NCI-H1436 treated with DMSO at 0.1 percent for 48 hours (cell line): ENCODE measurements at places on chromosomes 3 and 15.

DNA sequence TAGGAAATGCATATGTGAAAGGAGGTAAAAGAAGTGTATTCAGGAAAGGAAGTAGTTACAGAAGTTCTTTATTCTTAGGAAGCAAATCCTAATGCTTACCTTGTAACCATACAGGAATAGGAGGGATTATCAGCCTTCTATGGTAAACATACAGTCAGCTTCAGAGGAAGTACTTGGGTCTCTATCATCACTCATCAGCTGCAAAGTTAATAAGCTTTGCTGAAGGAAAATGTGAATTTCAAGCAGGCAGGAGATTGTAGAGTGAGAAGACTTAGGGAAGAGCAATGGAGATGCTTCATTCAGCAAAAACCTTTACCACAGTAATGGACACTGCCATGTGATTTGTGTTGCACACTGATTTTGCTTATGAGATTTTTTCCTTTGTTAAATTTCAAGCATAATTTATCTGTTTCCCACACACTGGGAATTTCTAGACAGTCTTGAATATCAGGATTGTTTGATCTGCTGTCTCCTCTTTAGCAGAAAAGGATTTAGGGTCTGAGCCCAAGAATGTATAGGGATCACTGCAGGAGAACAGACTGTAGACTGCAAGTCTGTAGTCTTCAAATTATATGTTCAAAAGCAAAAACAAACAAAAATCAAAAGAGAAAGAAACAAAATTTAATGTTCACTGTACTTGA, 150.8 kb downstream of the ZNF609 start:
- no peak for DNase-seq

DNA sequence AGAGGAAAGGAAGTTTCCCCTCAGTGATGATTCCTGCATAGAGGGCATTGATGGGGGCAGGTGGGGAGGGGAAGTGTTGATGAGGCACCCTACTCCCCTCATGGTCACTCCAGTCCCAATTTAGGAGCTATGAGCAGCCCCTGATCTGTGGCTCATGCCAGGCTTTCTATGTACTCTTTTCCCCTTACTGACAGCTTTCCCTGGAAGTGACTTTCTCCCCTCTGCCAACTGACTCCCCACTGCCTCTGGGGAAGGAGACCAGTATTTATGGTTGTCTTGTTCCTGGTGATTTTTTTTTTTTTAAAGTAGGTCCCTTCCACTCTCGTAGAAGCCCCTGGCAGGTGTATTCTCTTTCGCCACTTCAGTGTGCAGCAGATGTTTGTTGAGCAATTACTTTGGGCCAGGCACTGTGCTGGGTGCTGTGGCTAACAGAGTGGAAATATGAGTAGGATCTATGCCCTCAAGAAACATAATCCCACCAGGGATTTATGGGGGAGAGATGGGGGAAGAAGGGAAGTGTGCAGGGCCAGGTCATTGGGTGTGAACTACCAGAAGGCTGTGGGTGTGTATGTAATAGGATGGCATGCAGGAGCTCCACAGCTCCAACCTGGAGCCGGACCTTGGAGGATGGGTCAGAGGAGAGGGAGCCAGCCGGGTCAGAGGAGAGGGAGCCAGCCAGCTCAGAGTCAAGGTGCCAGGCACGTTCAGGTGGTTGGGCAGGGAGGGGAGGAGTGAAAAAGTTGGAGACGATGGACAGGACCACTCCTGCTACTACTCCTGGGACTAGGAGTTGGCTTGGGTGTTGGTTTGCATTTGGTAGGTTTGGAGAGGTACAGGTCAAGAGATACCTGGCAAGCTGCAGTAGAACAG, 3.5 kb downstream of the SMAD6 start:
- DNase-seq, result no peak

GRCh38 chr3:107211608-107212007, 165.6 kb upstream of the CCDC54 start:
- DNase-seq, result no peak

DNA sequence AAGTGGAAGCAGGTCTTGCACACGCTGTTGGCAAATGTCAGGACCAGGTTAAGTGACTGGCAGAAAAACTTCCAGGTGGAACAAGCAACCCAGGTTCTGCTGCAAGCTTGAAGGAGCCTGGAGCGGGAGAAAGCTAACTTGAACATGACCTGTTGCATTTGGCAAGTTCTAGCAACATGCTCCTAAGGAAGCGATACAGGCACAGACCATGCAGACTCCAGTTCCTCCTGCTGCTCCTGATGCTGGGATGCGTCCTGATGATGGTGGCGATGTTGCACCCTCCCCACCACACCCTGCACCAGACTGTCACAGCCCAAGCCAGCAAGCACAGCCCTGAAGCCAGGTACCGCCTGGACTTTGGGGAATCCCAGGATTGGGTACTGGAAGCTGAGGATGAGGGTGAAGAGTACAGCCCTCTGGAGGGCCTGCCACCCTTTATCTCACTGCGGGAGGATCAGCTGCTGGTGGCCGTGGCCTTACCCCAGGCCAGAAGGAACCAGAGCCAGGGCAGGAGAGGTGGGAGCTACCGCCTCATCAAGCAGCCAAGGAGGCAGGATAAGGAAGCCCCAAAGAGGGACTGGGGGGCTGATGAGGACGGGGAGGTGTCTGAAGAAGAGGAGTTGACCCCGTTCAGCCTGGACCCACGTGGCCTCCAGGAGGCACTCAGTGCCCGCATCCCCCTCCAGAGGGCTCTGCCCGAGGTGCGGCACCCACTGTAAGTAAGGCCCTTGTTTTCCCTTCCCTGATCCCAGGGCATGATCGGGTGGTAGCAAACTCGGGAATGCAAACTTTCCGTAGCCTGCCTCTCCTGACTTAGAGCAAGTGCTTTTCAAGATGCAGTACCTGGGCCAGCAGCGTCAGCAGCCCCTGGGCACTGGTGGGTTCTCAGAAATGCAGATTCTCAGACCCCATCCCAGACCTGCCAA, 759 bp downstream of the GALNT15 start:
- no peak for DNase-seq

GRCh38 chr15:76108021-76108723, 48.4 kb downstream of the TMEM266 start:
- no peak for DNase-seq

DNA sequence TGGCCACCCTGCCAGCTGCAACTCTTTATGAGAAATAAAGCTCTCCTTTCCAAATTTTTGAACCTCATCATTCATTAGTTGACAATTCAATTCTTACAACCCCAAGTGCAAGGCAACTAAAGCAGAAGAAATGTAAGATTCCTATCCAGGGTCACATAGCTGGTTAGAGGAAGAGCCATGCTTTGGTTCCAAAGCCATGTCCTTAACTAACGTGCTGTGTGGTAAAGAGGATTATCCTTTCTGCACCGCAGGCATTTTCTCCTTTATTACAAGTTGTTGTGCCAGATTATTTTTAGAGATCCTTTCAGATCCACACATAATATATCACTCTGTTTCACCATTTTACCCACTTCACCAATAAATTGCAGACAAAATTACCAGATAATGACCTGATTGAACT, 36.5 kb downstream of the TM4SF18 start:
- no peak for DNase-seq

DNA sequence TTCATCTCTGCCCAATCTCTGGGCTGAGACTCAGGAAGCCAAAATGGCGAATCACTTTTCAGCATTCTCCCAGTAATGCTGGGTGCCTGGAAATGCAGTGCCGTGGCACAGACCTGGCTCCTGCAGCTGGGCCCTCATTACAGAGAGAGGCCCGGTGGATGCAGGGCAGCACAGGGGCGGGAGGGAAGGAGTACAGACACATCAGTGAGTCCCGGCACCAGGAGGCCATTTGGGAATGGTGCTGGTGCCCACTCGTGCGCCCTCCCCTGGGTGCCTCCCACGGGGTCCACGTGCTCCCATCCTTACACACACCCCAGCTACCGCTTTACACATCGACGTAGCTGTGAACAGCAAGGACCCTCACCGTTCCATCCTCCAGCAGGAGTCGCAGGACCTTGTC, 13.2 kb downstream of the MYO5C start:
- DNase-seq, result no peak

DNA sequence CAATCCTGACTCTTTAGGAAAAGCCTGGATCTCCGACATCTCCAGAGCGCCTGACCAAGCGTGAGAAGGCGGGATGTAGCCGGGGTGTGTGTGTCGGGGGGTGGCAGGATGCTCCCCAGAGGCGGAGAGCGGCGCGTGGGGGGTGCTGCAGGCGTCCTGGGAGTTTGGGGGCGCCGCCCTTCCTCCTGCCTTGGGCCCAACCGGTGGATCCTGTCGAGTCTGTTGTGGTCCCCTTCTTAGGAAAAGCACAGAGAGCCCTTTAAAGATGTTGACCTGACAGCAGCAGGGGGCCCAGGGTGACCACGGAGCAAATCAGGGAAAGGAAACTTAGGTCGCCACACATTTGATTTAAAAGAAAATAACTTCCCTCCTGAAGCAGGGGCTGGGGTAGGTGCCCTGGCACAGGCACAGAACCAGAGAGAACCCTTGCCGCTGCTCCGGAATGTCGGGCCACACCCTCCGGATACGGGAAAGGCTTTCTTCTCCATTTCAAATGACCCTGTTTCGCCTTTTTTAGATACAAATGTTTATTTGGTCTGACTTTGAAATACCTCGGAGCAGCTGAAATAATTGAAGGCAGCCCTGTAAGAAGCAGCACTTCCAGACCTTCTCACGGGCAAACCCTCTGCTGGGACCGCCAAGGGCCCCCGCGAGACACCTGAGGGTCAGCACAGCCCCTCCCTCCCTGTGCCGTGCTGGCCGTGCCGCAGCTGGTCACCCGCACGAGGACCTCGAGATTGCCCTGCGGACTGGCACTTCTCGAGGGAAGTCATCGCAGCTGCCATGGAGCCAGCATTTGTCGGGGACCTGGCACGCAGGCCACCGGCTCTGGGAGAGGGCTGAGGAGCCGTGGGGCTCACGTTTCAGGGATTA, 102.9 kb upstream of the KLF13 start:
- no peak for DNase-seq

GRCh38 chr15:78841376-78841706, 30.1 kb upstream of the ADAMTS7 start:
- DNase-seq, result no peak

- no peak for DNase-seq
Measured at GRCh38 chr3:135214400-135214799, 419.3 kb downstream of the EPHB1 start.

GRCh38 chr3:54668236-54668635, 259.6 kb downstream of the LRTM1 start:
- DNase-seq, result no peak

DNA sequence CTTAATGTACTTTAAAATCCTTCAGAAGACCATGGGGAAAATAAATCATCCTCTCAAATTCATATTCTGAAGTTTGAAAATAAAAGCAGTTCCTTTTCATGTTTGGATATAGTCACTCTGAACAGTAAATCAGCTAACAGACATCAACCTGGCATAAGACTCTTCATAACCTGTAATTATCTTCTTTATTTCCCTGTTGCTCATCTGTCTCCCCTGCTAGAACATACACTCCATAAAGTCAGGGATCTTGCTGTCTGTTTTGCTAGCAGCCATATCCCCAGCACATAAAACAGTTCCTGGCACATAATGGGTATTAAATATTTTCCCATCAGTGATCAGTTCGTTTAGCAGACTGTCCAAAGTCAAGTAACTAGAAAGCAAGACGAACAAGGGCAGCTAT, 11.2 kb downstream of the VGLL4 start:
- DNase-seq, result no peak

- no peak for DNase-seq
Measured at GRCh38 chr3:43790060-43790459, 99.3 kb downstream of the ABHD5 start.

DNA sequence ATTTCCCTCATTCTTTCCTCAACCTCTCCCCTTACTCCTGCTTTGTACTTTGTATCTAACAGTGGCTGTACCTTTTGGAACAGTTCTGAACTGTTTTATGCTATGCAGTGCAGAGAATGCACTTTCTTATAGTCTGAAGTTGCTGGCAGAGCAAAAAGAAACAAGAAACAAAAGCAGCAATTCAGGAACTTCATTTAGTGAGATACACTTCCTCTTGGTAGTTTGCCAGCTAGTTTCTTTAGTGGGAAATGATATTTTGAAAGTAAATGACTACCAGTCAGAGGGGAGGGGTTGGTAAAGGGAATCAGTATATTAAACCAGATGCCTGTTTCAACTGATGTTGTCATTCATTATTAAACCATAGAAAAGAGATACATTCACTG, 55.0 kb upstream of the CHD2 start:
- peak; percentile 54 for DNase-seq

GRCh38 chr15:77798847-77799246, 166.1 kb upstream of the LINGO1 start:
- DNase-seq, result no peak

GRCh38 chr3:12405432-12406272, 78.6 kb upstream of the TSEN2 start:
- DNase-seq, result no peak

- no peak for DNase-seq
Measured at GRCh38 chr3:52310861-52311575, 5.1 kb upstream of the DNAH1 start.

DNA sequence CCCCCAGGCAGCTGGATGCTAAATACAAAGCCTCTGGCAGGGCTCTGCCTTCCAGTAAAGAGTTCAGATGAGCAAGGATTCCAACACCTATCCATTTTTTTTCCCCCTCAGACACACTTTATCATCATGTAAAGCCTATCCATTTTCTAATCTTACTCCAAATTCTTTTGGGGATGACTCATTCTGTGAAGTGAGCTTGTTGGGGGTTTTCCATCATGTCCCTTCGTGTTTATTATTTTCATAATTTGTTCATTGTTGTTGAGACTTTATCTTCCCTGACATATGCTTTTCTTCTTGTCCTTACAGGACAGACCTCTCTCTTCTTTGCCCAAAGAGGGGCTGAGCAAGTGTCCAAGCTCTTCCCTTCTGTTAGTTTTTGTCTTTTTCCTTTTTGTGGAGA, 34.7 kb upstream of the SH3BP5 start:
- no peak for DNase-seq

- DNase-seq, result no peak
Measured at GRCh38 chr3:124592658-124593441, 137.4 kb upstream of the UMPS start.
